HCT116 (cell line): ENCODE measurements at places on chromosomes 1 and 21.

DNA sequence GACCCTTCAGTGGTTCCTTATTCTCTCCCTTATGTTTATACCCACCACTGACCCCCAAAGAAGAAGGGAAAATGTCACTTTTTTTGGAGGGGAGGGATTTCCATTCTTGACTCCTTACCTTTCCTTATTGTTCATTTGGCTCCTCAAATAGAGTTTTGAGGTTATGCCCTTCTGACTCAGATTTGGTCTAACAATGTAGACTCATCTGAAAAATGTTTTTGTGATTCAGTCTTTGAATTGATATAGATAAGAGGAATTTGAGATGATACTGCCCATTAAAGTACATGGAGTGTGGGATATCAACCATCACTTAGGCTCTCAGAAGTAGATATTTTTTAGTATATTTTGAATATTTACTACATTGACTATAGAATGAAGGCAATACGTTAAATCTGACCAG lies 16.1 kb downstream of the USP1 start:
- DNase-seq = no peak

DNA sequence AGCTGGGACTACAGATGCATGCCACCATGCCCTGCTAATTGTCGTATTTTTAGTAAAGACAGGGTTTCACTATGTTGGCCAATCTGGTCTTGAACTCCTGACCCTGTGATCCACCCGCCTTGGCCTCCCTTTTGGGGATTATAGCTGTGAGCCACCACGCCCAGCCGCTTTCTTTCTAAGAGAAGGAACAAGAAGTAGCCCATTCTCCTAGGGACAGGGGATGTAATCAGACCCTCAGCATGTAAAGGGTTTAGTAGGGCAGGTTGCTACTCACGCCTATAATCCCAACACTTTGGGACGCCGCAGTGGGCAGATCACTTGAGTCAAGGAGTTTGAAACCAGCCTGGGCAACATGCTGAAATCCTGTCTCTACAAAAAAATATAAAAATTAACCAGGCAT lies 189.7 kb downstream of the TOMM20 start:
- no peak for DNase-seq

DNA sequence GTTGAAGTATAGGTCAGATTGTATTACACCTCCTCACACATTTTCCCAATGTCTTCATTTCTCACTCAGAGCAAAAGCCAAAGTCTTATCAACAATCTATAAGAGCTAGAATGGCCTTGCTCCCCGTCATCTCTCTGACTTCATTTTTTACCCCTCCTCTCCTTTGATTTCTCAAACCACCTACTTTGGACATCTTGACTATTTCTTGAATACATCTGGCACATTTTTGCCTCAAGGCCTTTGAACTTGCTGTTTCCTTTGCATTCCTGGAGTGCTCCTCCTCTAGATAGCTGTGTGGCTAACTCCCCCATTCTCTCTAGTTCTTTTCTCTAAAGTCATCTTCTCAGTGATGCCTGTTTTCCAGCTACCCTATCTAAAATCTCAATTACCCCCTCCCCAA lies 7.2 kb upstream of the XCL2 start:
- no peak for DNase-seq

DNA sequence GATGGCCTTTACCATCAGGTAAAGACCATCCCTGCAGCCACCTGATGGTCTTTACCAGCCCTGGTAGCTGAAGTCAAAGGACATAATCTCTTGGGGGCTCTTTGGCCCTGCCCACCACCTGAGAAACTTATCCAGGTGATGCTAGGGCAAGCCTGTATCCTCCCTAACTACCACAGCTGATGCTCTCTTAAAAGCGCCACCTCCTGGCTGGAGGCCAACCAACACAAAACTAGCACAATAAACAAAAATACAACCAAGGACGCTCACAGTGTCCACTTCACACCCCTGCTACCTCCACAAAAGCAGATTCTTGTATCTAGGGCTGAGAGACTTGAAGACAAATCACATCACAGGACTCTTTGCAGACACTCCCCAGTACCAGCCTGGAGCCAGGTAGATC lies 357.1 kb upstream of the POU3F1 start:
- DNase-seq = no peak

DNA sequence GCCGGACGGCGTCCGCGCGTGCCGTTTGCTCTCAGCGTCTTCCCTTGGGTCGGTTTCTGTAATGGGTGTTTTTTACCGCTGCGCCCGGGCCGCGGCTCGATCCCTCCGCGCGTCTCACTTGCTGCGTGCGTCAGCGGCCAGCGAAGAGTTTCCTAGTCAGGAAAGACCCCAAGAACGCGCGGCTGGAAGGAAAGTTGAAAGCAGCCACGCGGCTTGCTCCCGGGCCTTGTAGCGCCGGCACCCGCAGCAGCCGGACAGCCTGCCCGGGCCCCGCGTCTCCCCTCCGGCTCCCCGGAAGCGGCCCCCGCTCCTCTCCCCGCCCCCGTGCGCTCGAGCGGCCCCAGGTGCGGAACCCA lies 159.8 kb downstream of the RUNX1 start:
- DNase-seq = no peak

DNA sequence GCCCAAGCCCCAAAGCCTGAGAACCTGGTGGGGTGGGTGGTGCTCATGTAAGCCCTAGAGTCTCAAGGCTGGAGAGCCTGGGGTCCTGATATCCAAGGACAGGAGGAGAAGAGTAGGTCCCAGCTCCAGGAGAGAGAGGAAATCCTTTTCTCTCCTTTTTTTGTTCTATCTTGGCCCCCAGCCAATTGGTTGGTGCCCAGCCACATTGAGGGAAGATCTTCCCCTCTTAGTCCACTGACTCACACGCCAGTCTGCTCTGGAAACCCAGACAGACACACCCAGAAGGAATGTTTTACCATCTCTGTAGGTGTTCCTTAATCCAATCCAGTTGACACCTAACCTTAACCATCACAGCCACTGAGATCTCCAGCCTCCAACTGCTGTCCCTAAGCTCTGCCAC lies 16.2 kb upstream of the LIN9 start:
- DNase-seq = no peak

DNA sequence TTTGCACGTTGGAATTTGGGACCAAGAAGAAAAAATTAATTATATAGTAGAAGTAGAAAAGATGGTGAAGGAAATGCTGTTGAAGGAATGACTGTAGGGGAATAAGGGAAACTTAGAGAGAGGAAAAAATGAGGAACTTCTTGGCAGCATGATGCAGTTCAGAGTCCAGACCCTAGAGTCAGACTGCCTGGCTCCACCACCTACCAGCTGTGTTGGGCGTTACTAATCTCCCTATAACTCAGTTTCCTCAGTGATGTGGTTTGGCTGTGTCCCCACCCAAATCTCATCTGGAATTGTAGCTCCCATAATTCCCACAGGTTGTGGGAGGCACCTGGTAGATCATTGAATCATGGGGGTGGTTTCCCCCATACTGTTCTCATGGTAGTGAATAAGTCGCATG lies 1.3 kb upstream of the SELP start:
- DNase-seq = no peak

- peak; percentile 49 for DNase-seq
These were observed 66.9 kb upstream of the LRIF1 start for GRCh38 chr1:111030590-111030989.

DNA sequence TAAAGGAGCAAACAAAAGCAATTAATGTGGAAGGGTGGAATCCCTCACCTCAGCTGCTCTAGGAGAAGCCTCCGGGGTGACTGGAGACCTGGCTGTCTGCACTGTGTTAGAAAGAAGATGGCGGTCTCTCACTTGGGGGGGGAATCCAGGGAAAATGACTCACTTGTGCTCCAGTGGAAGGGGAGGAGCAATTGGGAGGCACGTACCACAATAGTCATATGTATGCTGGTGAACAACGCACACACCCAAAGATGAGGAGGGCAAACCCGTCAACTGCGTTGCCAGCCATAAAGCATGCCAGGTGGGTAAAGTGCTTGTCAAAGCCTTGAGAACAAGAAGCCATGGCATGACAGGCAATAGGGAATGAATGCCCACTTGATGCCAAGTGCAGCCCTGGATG lies 22.1 kb downstream of the PLEKHA6 start:
- no peak for DNase-seq

GRCh38 chr1:213054733-213055591 lies 3.9 kb downstream of the RPS6KC1 start:
- no peak for DNase-seq

DNA sequence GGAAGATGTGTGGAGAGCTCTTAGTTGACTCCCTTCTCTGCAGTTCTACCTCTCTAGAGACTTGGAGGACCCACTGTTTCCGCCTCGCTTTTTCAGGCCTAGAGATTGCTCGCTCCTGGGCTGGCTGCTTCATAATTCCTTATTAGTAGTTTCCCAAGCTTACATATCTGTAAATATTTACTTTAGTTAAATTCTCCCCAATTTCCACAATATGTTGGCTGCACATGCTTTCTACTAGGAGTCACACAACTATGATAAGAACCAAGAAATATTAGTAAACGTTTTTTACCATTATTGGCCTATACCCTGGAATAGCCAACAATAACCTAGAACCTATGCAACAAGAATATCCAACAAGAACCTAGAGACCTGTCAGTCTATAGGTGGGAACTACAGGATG lies 129.0 kb upstream of the RUNX1 start:
- DNase-seq = no peak

DNA sequence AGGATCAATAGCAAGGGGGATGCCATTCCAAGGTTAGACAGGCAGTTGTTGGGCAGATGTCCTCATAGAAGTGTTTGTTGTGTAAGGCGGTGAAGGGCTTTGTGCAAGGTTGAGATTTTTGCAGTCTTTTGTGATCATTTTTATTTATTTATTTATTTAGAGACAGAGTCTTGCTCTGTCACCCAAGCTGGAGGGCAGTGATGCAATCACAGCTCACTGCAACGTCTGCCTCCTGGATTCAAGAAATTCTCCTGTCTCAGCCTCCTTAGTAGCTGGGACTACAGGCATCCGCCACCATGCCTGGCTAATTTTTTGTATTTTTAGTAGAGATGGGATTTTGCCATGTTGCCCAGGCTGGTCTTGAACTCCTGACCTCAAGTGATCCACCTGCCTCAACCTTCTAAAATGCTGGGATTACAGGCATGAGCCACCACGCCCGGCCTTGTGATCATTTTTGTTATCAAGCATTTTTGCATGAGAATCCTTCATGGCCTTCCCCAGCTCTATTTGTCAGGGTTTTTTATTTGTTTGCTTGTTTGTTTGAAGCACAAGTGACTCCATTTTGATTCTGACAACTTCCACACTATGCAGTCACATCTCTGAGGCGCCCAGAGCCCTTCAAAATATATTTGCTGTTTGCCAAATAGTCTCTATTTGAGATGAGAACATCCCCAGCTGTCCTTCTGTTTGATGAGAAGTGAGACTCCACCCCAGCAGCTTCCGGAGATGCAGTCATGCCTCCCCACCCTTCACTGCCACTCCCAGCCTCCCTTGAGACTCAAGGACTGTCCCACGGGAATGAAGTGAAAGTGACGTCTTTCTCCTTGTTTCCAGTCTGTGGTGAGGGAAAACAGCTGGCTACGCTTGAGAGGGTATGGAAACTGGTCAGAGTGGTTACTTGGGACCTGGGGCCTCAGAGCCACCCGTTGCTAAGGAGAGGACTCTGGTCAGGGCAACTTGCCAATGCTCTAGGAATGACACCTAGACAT lies 38.0 kb downstream of the TMEM50B start:
- no peak for DNase-seq

GRCh38 chr1:230031131-230031530 lies 35.9 kb upstream of the GALNT2 start:
- DNase-seq = no peak

GRCh38 chr1:205353612-205354011 lies 3.1 kb downstream of the KLHDC8A start:
- DNase-seq = no peak

- DNase-seq = no peak
These were observed 115.0 kb downstream of the GREM2 start for GRCh38 chr1:240496941-240497340.

GRCh38 chr1:182620924-182621585 lies 16.9 kb upstream of the RGS16 start:
- no peak for DNase-seq

GRCh38 chr1:222814536-222815439 lies at the start of gene DISP1:
Gene DISP1, plus strand, starts transcription at chr1:222815039. Its CDS starts 127,785 bp downstream, at chr1:222942824.
- DNase-seq = peak; percentile 57

DNA sequence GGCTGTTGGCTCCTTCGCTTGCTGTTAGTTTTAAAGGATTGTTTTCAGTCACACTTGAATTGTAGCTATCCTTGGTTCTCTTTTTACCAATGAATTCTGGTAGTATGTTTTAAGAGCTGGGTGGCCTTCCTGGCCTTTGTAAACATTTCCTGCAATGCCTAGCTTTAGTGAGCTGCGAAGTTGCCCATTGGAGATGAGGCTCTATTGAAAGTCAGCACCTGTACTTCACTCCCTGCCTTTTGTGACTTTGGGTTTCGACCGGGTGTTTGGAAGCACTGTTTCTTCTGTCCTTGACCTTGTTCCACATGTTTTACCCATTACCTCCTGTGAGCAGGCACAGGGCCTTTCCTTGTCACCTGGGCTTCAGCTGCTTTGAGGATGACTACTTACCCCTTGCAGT lies 64.7 kb downstream of the DYRK1A start:
- no peak for DNase-seq

DNA sequence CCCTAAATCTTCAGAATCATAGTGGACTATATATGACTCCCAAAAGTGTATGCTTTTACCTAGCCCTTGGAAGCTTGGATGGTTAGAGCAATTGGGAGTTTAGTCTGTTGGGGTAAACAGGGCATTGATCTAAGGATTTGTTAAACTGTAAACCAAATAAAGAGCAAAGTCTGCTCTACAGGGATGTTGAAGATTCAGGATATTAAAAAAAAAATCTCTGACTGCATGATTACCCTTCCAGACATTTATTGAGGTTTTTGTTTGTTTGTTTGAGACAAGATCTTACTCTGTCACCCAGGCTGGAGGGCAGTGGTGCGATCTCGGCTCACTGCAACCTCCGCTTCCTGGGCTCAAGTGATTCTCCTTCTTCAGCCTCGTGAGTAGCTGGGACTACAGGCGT lies 31.6 kb downstream of the PBX1 start:
- DNase-seq = no peak

- no peak for DNase-seq
These were observed 25.3 kb downstream of the CEP104 start for GRCh38 chr1:3831689-3832088.

DNA sequence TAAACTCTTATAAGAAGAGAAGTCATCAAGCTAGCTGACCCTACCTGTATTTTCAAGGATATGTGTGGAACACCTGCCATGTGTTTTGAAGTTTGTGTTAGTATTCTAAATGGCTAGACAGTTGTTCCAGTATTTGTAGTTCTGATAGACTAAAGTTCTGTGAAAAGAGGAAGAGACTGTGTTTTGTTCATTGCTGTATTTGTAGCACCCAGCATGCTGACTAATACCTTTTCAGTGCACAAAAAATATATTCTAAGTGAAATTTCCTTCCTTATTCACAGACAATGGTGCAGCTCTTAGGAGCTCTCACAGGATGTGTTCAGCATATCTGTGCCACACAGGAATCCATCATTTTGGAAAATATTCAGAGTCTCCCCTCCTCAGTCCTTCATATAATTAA lies 8.2 kb upstream of the METTL18 start:
- DNase-seq = no peak

- DNase-seq = no peak
These were observed 27.2 kb downstream of the RCC2 start for GRCh38 chr1:17412093-17412870.
